Neural crest cell (in vitro differentiated cells): ENCODE measurements at places on chromosomes 13 and 19.

DNA sequence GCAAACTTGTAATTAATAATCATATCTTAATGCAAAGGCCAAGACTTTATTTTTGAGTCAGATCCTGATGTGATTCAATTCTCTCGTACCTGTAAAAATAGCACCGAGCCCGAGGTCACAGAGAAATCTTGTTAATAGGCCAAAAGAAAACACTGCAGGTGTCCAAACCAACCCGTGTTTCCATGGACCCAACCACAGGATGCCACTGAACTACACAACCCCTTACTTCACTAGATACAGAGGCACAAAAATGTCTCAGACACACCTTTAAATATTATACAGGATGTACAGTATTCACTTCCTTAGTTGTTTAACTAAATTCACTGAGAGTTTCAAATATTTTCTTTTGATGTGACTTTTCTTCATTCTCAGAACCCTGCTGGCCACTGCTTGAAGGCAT, 530.9 kb downstream of the MYO16 start:
- no peak for DNase-seq

- DNase-seq, result no peak
Measured at GRCh38 chr19:29400917-29401711, 124.7 kb upstream of the VSTM2B start.

DNA sequence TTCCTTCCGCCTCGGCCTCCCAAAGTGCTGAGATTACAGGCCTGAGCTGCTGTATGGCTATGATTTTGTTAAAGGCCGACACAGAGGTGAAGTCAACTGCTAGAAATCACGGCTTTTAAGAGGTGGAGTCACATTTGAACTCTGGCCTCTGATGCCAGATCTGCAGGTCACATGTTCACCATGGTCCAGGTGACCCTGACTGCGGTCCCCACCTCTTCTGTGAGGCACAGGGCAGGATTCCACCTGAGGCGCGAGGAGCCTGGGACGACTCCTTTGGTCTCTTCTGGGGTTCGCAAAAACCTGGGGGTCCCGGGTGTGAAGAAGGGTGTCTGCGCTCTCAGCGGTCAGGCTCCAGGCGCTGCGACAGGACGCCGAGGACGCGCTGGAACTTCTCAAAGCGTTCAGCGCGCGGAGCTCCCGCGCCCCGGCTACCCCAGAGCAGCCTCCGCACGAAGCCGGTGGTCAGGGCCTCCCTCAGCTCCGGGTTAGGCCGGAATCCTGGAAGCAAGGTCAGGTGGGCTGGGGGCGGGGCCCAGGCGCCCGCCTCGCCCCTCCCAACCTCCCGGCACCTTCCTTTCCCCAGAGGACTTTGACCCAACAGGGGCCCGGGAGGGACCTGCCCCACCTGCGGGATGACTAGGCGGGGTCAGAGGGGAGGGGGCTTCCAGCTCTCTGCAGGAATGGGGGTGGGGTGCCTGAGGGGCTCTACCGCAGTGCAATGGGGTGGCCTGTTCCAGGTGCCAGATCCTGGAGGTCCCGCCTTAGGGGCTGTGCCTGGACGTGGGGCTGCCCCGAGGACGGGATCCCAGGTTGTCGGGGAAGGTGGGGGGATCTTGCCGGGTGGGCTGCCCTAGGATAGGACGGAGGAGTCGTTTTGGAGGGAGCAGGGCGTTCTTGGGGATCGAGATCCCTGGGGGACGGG, 13.0 kb downstream of the TRIP10 start:
- DNase-seq, result no peak

DNA sequence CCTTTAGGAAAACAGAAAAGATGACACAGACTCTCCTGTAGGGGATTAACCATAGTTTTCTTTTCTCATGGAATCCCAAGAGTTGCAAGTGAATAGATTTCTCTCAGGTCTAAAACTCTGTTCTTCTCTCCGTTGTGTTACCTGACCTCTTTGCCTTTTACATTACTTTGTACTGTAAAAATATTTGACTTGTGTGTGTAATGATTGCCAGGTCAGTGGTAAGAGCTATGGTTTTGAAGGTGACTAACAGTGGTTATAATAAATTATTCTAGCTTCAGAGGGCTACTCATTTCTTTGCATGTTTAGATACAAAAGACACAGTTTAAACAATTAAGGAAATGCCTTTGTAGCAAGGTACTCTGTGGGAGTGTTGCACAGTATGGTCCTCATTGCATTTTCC, 23.0 kb upstream of the PSG2 start:
- no peak for DNase-seq

DNA sequence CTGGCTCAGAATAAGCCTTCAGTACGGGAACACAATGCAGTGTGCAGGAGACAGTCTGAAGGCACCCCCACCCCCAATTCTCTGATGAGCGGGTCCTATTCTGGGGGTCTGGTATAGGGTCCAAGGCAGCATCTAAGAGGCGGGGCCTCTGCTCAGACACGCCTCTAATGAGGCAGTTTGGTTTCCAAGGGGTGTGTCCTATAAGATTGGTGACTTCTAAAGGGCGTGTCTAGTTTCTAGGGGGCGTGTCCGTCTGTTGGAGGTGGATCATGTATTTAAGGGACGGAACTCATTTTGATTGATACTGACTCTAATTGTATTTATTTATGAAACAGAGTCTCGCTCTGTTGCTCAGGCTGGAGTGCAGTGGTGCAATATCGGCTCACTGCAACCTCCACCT, 8.7 kb downstream of the FIZ1 start:
- no peak for DNase-seq

DNA sequence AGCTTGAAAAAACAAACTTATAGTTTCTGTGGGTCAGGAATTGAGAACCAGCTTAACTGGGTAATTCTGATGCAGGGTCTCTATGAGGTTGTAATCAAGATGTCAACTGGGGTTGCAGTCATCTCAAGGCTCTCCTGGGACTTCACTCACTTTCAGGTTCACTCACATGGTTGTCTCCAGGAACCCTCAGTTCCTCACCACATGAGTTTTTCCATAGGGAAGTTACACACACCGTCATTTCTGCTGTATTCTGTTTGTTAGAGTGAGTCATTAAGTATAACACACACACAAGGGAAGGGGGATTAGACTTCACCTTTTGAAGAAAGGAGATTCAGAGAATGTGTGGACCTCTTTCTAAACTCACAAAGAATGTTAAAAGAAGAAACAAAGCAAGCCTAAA, 34.9 kb upstream of the MLNR start:
- DNase-seq, result no peak

- DNase-seq, result no peak
Measured at GRCh38 chr19:11425719-11426457, 6.8 kb upstream of the RGL3 start.

DNA sequence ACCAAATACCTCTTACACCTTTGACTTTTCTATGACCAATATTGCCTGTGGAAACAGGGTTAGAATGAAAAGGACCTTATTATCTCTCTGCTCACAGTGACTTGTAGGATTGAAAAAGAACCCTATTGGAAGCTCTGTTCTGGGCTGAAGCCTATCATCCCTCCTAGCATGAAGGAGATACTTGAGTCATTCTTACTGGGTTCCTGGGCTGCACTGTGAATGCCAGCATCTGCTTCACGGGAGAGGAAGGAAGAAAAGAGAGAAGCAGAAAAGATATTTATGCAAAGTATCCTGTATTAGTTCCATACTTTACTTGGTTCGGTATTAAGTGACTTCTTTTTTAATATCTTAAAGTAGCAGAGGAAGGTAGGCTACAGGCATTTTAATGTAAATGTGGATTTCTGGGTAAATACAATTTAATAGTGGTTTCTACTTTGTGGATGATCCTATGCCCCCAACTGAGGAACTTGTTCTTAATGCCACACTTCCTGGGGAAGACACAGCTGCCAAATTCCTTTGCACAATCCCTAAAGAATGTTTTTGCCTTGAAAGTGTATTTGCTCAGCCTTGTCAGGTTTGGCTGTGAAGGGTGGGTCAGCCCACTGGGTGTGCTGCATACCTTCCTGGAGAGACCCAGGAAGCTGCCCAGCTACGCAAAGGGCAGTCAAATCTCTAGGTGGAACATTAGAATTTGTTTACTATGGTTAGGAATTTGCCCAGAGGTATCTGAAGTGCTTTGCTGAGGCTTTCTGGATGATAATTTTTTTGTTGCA, 13.7 kb upstream of the SCEL start:
- no peak for DNase-seq

GRCh38 chr13:32175307-32175706, 139.9 kb downstream of the ZAR1L start:
- no peak for DNase-seq

- DNase-seq, result peak; percentile 1
Measured at GRCh38 chr13:95676105-95676761, 706 bp upstream of the DNAJC3 start.

GRCh38 chr13:23868521-23868920, 20.7 kb downstream of the MIPEP start:
- no peak for DNase-seq

- DNase-seq, result no peak
Measured at GRCh38 chr13:22256111-22256639, 585.3 kb downstream of the FGF9 start.

DNA sequence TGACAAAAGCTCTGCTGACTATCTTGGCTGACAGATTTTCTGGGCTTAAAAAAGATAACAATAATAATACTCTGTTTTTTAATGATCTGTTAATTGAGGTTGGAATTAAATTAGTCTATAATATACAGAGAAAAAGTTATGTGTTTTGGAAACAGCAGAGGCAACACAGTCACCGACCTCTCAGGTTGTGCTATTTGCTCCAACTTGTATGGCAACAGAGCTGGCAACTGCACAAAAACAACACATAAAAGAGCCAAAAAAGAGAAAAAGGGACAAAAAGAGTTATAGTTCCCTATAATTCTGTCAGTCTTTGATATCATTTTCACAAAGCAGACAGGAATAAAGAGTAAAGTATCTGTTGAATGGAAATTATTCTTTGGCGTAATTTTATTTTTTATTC, 102.3 kb upstream of the POSTN start:
- DNase-seq, result no peak

DNA sequence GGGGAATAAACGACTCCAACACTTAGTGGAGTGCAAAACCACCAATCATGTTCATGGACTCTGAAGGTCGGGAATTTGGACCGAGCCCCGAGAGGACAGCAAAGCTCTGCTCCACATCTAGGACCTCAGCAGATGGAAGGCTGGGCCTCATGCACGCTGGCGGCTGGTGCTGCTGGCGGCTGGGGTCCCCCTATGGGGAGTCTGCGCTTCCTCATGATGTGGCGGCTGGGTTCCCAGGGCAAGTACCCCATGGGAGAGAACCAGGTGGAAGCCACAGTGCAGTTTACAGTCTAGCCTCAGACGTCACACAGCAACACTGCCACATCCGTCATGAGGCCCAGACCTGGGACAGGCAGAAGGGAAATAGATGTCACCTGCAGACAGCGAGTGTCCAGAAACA, 13.2 kb downstream of the PEPD start:
- no peak for DNase-seq

DNA sequence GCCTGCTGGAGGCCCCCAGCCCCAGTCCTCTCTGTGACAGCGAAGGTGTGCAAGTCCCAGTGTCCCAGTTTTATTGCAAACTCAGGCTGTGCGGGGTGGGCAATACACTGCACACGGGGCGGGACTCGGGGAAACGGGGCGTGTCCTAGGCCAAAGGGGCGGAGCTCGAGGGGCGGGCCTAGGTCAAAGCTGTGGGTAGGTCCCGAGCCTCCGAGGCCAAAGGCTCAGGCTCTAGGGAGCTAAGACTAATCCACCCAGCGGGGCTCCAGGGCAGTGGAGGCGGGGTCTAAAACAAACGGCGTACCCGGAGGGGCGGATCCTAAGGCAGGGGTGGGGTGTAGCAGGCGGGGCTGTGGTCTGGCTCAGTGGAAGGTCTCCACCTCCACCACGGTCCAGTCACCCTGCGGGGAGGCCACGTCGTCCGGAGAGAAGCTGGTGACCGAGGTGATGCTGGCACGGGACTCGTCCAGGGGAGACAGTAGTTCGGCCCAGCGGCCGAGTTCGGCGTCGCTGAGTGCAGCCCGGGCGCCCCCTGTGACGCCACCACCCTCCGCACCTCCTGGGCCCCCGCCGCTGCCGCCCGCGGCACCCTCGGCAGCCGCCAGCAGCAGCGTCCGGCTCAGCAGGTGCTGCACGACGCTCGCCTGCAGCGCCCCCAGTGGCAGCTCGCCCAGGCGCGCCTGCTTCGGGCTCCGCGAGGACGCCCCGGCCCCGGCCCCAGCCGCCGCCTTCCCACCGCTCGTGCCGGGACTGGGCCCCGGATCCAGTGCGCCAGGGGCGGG, 5.3 kb downstream of the PRR36 start:
- DNase-seq, result peak; percentile 57

GRCh38 chr19:13329766-13330165, 176.5 kb downstream of the CACNA1A start:
- no peak for DNase-seq

- no peak for DNase-seq
Measured at GRCh38 chr13:105972811-105973590, 562.5 kb downstream of the EFNB2 start.

GRCh38 chr19:6376512-6377190, 918 bp upstream of the PSPN start:
- DNase-seq, result no peak

GRCh38 chr13:50451609-50452008, 391.9 kb downstream of the DLEU7 start:
- DNase-seq, result no peak

DNA sequence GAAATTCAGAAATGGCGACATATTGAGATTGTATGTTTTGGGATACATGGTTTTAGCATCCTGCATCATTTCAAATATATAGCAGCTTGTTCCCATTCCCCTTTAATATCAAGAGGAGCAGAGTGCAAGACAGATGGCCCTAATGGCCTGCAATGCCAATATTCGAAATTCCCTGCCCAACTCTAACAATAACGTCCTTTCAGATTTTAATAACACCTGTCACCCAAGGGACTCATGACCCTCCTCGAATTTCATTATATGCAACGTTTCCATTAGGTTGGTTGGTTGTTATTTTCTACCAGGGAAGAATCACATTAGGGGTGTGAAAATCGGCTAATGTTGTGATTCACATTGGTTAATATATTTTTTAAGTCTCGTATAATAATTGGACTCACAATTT, 170.0 kb downstream of the TNFSF13B start:
- no peak for DNase-seq

- DNase-seq, result no peak
Measured at GRCh38 chr19:48490981-48491792, 20.4 kb downstream of the LMTK3 start.

DNA sequence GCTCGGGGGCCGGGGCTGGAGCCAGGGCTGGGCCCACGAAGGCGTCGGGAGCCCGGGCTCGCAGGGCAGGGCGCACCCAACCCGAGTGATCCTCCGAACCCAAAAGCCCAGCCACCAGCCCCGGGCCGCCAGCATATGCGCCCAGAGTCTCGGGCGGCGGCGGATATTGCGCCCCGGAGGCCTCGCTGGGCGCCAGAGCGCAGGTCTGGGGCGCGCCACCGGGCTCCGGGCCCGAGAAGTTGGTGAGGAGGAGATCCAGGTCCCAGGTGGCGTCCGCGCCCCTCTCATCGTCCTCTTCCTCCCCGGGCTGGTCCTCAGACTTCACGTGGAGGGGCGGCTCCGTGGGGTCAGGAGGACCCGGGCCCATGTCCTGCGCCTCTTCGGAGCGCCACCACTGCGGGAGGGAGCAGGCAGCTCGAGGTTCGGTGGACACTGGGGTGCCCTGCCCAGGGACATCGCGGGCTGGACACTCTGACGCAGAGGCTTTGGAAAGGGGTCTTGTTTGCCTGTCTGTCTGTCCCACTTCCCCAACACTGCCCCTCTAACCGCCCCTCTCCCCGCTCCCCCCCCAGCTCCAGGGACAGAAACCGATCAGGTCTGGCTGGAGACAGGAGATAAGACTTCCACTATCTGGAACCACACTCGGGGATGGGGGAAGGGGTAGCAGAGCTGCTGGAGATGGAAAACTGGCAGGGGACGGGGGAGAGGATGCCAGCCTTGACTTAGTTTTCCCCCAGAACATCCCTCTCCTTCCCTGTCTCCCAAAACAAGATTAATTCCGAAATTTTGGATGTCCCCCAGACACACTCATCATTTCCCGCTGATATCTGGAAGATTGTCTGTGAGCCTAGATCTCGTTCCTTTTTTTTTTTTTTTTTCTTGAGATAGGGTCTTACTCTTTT, 1.0 kb downstream of the KLF1 start:
- DNase-seq, result no peak
